Cerebellum (tissue), 4 donors: ENCODE measurements at places on chromosomes 4 and X. TPM values are rescaled to one million over a fixed set of nuclear protein-coding genes. Genes with fewer than 3 reads are reported as not detected.

Gene DTHD1
- 2.1 TPM for total RNA-seq

Gene ZIC3
- total RNA-seq, result 28.3 TPM

Gene CLTRN
- total RNA-seq, result 0.18 TPM

Gene UTP14A
- total RNA-seq, result 7.3 TPM

Gene NSG1
- total RNA-seq, result 223 TPM

Gene PABPC1L2B
- 0.09 TPM for total RNA-seq

Gene SORBS2
- 90.4 TPM for total RNA-seq

Gene TMSB4X
- 3,074 TPM for total RNA-seq

Gene QDPR
- total RNA-seq, result 17.5 TPM

Gene NCAPG
- 41.3 TPM for total RNA-seq

Gene ANXA10
- total RNA-seq, result not detected
